Bone marrow (tissue), 2 donors: ENCODE measurements at places on chromosomes 12 and 14.
A peak's percentile ranks its signal among the peaks of the same experiment; 100 is the strongest.

DNA sequence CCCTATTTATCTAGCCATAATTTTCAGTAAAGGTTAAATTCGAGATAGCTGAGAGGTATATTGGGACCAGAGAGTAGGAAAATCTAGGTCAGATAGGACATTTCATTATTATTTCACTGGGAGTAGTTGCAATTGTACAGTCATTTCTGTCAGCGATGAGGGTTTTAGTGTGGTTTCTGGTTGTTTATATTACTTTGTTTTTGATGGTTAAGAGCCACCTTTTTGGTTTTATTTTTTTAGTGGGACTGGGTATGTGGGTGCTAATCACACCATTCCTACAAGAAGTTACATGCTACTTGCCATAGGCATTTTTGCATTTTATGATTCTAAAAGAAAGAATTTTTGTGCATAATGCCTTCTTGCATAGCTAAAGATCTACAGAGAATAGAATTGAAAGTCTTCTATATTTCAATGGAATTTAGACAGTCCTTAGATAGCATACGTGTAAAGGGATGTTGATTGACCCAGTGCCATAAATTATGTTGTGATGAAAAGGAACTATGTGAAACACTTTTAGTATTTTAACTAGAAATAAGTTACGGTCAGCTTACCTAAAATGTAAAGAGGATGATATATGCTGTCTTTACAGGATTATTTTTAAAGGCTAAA, 85.2 kb downstream of the KTN1 start:
- no peak for DNase-seq

GRCh38 chr14:94384342-94384741, 4.1 kb downstream of the SERPINA1 start:
- no peak for DNase-seq

DNA sequence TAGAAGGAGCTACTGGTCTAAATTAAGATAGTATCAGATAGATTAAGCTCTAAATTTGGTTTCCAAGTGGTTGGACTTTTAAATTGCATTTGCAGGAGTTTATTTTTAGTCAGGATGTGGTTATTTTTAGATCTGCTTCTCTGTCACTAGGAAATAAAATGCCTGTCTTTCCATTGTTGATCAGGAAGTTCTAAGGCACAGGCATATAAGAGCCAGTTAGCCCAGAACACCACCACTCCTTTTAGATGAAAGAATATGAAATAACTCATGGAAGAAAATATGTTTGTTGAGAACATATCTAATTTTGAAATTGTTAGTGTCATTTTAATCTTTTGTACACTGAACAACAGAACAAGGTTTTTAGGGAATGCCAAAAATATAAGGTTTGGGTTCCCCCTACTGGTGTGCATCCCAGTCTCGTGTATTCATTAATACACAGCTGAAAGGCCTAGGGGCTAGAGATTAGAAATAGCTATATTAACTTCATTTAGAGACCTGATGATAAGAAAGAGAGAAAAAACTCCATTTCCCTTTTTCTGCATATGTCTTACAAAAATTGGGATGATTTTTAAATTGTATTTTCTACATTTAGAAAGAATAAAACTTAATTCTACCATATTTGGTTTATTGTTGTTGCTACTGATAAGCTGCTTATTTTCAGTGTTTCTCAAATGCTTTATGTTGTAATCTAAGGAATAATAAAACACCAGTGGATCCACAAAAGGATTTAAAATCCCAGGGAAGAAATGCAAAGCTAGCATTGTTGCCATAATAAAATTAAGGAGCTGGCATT, 67.2 kb downstream of the RIC8B start:
- no peak for DNase-seq

GRCh38 chr12:29625359-29625953, 128.0 kb upstream of the OVCH1 start:
- no peak for DNase-seq

DNA sequence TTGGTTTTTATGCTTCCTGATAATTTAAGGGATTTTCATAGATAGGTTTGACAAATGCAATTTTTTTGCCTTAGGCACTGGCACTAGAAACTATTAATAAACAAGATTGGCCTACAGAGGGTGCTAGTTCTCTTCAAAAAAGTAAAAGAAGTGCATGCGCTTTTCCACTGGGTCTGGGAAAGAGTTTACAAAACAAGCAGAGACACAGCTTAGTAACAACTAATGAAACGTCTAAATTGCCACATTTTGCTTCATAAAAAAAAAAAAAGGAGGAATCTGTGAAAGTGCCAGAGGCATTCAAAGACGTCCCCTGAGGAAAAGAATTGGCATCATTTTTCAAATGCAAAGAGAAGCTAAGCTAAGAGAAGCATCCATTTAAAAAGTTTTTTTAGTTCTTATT, 58.3 kb upstream of the EEA1 start:
- peak; percentile 41 for DNase-seq

GRCh38 chr12:15404485-15404884, 82.2 kb downstream of the PTPRO start:
- no peak for DNase-seq

DNA sequence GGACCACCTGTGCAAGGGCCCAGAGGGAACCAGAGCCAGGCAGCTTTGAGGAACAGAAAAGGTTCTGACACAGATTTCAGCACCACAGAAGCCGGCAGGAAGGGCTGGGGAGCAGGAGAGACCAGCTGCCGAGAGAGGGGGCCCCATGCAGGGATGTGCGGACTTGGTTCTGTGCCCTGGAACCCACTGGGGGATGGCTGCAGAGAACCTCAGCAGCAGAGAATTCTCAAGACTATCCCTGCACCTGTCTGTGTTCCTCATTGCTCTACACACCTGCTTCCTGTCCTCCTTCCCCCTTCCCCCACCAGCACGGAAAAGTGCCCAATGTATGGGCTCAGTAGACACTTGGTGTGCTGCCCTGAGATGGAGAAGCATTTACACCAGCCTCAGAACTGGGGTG, 3.2 kb downstream of the SERPINA9 start:
- DNase-seq, result no peak
